Neural progenitor cell (in vitro differentiated cells): ENCODE measurements at places on chromosomes 5 and 9. TPM values are rescaled to one million over a fixed set of nuclear protein-coding genes. Genes with fewer than 3 reads are reported as not detected.
A peak's percentile ranks its signal among the peaks of the same experiment; 100 is the strongest.

DNA sequence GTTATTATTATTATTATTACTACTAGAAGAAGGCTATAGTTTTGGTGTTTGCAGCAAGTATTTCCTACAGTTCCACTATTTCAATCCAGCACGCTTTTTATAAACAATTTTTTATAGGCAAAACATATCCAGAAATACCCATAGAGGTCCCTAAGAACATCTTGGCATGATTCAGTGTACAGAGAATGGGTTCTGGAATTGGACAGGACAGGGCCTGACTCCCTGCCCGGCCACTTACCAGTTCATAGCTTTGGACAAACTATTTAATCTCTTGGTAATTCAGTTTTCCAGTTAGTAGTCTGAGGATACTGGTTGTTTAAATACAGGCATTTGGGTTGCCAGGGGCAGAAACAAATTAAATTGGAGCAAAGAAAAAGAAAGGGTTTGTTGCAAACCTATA, 91.2 kb downstream of the PGM5 start:
- H3K27ac ChIP-seq = no peak overlapping the region
- no peak overlapping the region for H3K4me3 ChIP-seq
- no peaks in the 10 kb centered on the region for H3K4me1 ChIP-seq
- H3K27me3 ChIP-seq = peaks cover 98% of the 10 kb centered on the region
- no peak for DNase-seq

SVEP1 gene
- 0.56 and 0.74 TPM in 2 replicates for total RNA-seq

DNA sequence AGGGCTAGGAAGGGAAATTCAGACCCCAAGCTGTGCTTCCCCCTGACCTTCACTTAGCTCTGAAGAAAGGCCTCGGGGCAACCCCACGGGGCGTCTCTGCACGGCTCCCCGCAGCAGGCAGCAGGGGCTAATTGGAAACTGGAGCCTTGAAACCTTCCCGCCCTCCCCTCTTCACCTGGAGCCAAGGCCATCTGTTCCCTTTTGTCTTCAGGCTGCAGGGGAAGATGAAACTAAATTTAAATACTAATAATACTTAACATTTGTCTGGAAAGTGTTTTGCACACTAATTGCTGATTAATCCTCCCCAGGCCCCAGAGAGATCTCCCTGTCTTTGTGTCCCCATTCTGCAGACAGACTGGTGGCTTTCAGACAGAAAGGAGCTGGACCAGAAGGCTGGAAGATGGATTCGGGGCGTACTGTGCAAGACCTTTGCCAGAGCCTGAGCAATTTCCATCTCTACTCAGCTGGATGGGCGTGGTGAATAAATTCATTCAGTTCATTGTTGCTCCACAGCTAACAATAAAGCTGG, 34.1 kb upstream of the CPLX2 start:
- H3K4me3 ChIP-seq = no peak overlapping the region
- no peak overlapping the region for H3K27ac ChIP-seq
- DNase-seq = no peak
- no peaks in the 10 kb centered on the region for H3K36me3 ChIP-seq

- H3K4me1 ChIP-seq = peaks cover 22% of the 10 kb centered on the region
- no peaks in the 10 kb centered on the region for H3K27me3 ChIP-seq
- no peak for DNase-seq
- no peak overlapping the region for H3K27ac ChIP-seq
Measured at GRCh38 chr5:96509316-96509715, 76.3 kb upstream of the PCSK1 start.

GRCh38 chr5:9832921-9833320, 202.8 kb upstream of the TAS2R1 start:
- no peak overlapping the region for H3K27ac ChIP-seq
- no peaks in the 10 kb centered on the region for H3K27me3 ChIP-seq
- peak; percentile 25 for DNase-seq
- H3K36me3 ChIP-seq = no peaks in the 10 kb centered on the region
- no peak overlapping the region for H3K4me3 ChIP-seq

DNA sequence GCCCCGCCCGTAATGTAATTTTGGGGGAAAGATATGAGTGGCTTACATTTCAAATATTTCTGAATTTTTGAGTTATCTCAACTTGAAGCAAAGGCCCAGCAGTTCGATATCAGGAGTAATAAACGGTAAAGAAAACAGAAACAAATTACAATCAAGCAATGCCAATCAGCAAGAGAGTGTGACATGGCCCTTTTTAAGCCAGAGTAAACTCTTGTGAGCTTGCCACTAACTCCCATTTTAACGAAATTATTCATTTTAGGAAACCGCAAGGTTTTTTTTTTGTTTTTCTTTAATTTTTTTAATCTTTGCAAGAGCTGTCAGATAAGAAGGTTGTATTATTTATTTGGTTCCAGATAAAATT, 17.6 kb upstream of the CDK7 start:
- DNase-seq = no peak
- no peaks in the 10 kb centered on the region for H3K27me3 ChIP-seq
- no peak overlapping the region for H3K27ac ChIP-seq

DNA sequence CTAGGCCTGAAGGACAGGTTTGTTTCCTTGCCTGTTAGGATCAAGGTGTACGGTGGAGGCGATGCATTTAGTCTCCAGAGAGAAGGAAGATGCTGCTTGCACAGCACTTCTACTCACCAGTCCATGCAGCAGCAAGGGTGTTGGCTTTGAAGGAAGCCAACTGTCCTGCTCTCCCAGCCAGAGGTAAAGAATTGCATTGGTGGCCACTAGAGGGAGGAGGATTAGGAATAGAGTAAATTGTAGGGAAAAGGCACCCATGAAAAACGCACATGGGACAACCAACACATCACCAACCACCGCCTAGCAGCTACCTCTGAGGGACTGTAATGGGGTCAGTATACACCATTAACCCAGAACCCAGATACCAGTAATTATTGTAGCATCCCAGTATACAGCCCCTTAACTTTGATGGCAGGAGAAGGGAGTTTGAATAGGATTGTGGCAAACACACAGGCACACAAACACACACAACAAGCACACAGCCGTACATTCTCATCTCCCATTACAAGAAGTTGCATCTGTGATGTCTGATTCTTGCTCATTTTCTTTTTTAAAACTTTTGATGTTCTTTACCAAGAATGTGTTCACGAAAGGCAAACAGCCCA, 267.7 kb downstream of the ADAMTS6 start:
- peak; percentile 48 for DNase-seq
- no peak overlapping the region for H3K27ac ChIP-seq
- no peak overlapping the region for H3K4me3 ChIP-seq
- no peaks in the 10 kb centered on the region for H3K27me3 ChIP-seq
- H3K4me1 ChIP-seq = no peaks in the 10 kb centered on the region

FCN2 gene
- total RNA-seq = not detected in 2 replicates

GRCh38 chr9:8856396-8857067, 1057.0 kb upstream of the DMAC1 start:
- peak overlapping the region; percentile 87 for H3K4me3 ChIP-seq
- H3K27me3 ChIP-seq = no peaks in the 10 kb centered on the region
- H3K27ac ChIP-seq = no peak overlapping the region

GRCh38 chr9:72691671-72692070, 170.3 kb downstream of the TMC1 start:
- no peaks in the 10 kb centered on the region for H3K36me3 ChIP-seq
- no peak for DNase-seq
- no peak overlapping the region for H3K27ac ChIP-seq
- no peaks in the 10 kb centered on the region for H3K27me3 ChIP-seq

GRCh38 chr9:110013064-110013463, 194.9 kb downstream of the C9orf152 start:
- no peaks in the 10 kb centered on the region for H3K27me3 ChIP-seq
- H3K4me1 ChIP-seq = no peaks in the 10 kb centered on the region
- no peaks in the 10 kb centered on the region for H3K36me3 ChIP-seq
- H3K27ac ChIP-seq = no peak overlapping the region
- H3K4me3 ChIP-seq = no peak overlapping the region

GRCh38 chr9:22700171-22700570, 253.5 kb downstream of the DMRTA1 start:
- no peaks in the 10 kb centered on the region for H3K27me3 ChIP-seq
- H3K4me1 ChIP-seq = no peaks in the 10 kb centered on the region
- H3K4me3 ChIP-seq = no peak overlapping the region

DNA sequence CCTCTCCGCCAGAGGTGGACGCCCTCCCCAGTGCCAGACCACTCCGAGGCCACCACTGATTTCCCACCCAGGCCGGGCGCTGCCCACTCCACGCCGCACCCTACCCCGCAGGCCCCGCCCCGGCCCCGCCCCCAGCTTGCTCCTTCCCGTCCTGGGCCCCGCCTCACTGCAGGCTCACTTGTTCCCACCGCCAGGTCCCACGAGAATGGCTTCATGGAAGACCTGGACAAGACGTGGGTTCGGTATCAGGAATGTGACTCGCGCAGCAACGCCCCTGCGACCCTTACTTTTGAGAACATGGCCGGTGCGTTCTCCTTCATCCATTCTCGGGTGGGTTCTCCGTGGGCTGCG, 6.5 kb downstream of the LRRC26 start:
- peak overlapping the region; percentile 32 for H3K4me3 ChIP-seq
- H3K36me3 ChIP-seq = no peaks in the 10 kb centered on the region

ISCA1 gene
- total RNA-seq = 27.9 and 42.9 TPM in 2 replicates

SHOC1 gene
- not detected in 2 replicates for total RNA-seq
